ENCODE measurements at places on chromosomes 6 and 20.

GRCh38 chr20:10696650-10697049 is 22.9 kb upstream of the JAG1 start:
- no peak for DNase-seq

DNA sequence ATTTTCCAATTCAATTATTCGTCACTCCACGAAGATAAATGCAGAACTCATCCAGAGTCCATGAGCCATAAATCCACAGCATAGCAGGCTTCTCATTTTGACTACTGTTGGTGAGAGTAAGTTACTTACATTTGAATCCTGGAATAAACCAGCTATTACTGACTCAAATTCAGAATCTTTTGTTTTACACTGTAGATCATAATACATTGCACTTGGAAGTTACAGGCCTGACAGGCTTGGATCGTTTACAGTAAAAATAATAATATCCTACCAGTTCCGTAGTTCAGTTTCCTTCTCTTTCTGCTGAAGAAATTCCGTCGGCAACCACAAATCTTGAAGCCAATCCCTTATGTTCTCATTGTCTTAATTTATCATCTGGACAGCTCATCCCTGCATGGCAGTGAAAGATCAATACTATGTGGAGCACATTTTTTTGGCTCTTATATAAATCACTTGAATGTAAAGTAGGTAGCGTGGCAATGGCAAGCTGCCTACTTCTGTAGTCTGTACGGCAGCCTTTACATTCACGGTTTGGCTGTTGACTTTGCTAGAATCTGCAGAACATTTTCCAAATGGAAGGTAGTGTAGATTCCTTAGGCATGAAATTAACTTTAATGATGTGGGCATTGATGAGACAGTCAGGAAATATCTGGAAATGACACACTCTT is 142.9 kb downstream of the WDR27 start:
- DNase-seq, result peak; percentile 77

- DNase-seq, result peak; percentile 35
Measured at GRCh38 chr6:12182676-12183075, 107.5 kb upstream of the EDN1 start.

DNA sequence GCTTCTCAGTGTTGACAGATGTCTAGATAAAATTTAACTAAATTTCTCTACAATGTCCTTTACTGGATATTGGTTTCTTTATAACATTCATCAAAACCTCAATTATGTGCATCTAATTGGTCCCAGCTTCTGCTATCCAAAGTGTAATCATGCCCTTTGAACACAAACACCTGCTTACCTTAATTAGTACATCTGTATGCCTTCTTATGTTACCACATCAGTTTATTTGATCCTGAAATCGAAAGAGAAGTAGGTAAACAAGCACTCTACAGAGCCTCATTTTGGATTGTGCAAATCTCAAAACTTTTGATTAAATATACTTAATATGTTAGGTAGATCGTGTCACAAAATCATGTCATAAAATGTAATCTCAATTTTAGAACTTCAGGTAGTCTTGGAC is 36.5 kb downstream of the TAB2 start:
- DNase-seq, result no peak

DNA sequence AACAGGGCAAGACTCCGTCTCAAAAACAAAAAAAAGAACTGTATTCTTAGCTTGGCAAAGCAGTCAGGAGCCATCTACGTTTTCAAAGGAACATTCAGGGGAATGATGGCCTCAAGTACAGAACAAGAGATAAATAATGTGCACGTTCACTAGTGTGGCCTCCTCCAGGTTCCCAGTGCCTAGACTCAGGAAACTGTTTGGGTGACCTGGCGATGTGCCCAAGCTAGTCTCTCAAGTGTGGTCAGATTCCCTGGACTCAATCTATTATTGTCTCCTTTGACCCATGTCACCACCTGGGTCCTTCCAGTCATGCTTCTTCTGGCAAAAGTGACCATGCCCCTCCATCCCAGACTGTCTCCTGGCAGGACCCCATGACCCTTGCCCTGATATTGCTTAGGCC is 23.7 kb downstream of the TRAF3IP2 start:
- DNase-seq, result no peak

DNA sequence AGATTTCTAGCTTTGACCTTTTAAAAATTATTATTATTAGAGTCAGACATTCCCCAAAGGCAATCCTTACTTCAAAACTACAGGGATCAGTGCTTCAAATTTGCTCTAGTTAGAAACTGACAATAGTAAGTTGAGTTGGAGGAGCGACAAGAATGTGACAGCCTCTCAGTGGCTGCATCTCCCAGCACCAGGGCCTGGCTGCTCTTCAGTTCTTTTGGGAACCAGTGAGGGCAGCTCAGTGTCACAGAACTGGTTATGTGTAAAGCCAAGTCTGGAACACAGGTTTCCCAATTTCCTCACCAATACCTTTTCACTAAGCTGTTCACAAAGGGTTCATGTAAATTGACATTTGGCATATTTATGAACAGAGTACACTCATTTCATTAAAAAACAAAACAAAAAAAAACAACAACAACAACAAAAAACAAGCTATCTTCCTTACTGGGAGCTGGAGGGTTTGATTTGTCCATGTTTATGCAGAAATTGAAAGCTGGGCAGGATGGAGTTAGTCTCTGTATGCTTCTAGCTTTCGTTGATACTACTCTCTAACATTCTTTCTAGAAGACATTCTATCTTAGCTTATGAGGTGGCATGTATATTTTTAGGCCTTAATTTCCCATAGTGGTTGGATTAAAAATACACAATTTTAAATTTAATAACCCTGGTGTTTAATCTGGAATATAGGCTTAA is 95.0 kb downstream of the SAMD5 start:
- DNase-seq, result no peak

DNA sequence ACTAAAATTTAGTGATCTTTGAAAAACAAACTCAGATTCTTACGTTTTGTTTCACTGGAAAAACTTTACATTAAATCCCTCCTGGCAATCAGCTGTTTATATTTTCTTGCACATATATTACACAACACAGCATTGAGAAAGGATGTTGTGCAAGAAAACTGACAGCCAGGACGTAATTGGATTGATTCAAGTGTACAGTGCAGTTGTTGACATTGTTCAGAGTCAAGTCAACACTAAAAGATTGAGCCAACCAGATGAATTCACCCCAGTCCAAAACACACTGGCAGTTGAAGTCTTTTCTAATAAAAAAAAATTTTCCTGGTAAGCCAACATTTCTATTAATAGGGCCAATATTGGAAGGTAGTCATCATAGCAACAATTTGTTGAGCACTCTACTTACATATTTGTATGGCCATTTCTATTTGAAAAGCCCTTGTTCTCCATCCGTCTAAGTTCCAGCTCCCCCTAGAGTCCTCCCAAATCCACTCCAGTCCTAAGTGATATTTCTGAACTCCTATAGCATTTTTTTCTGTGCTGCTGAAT is 20.9 kb upstream of the VNN1 start:
- DNase-seq, result peak; percentile 51

DNA sequence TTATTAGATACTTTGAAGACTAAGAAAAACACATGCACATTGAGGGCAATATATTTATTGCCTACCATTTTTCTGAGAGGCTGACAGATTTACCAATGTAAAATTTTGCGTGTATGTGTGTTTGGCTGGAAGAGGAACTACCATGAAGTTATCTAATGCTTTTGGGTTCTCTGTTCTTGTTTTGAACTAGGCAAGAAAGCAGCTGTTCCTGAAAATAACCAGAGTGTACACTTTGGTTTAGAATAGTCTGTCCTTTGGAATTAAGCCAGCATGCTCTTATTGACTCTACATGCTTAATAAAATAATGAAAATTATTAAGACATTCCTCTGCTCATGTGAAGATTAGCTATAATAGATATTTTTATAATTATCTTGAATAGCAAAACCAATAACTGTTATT is 129.2 kb downstream of the MYB start:
- DNase-seq, result no peak

GRCh38 chr6:7033202-7033601 is 74.6 kb upstream of the RREB1 start:
- no peak for DNase-seq

DNA sequence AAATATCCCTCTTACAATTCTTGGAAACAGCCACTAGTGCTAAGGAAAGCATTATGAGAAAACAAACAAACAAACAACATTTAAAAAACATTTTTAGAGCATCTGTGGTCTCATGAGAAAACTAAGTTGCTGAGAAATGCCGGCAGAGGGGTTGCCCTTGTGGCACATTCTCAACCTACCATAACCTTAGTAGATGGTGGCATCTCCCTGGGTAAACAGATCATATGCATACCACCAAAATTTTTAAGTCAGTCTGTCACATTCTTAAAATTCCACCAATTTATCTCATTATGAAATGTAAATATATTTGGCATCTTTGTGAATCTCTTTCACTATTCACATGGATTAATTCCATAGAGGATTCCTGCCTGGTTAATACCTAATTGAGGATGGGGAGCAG is 575.7 kb upstream of the MARCKS start:
- peak; percentile 55 for DNase-seq

GRCh38 chr20:8074931-8075330 is 55.4 kb upstream of the TMX4 start:
- no peak for DNase-seq

- no peak for DNase-seq
Measured at GRCh38 chr6:45265246-45265645, 62.9 kb upstream of the RUNX2 start.

DNA sequence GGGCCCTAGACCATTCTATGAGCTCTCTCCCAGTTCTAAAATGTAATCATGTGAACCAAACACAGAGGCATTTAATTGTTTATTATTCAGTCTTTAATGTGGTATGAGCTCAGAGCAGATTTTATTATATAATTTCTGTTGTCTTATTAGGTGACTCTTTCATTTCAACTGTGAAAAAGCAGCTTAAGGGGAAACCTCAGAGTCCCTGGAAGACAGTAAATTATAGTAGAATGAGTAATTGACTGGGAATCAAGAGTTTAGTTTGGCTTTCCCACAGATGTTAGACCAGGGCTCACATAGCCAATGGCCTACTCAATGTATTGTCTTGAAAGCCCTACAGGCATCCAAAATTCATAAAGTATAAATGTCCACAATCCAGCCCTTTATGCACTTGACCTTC is 390.4 kb upstream of the SLC35B3 start:
- DNase-seq, result no peak

GRCh38 chr20:19620446-19620845 is 137.6 kb upstream of the RIN2 start:
- no peak for DNase-seq

- peak; percentile 6 for DNase-seq
Measured at GRCh38 chr6:149293244-149293643, 24.3 kb upstream of the TAB2 start.

DNA sequence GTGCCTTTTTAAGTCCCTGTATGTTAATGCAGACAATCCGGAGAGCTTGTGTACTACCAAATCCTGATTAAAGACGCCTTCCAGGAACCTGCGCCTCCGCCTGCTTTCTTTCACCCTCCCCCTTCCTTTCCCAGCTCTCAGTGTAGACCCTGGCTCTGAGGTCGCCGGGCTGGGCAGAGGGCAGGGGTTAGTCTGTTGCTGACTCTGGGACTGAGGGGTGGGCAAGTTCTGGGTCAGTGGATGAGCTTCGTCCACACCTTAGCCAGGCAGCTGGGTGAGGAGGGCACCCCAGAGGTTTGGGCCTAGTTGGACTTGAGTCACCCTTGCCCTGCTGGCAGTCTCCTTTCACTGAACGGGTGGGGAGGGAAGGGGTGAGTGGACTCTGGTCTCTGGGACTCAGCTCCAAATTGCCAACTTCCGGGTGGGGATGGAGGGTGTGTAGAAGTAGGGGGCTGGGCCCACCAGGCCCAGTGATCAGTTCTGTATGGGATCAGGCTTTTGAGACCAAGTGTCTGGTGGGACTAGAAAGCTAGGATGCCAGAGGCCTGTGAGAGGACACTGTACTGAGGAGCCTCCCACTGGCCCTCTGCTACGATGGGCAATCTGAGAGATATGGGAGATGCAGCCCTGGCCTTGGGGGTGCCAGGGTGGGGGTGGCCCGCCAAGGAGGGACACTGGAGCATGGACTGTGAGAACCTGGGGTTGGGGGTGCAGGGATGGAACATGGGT is 21.3 kb upstream of the SLC22A7 start:
- DNase-seq, result no peak

- DNase-seq, result no peak
Measured at GRCh38 chr6:94414041-94414440, 994.7 kb upstream of the EPHA7 start.

- no peak for DNase-seq
Measured at GRCh38 chr6:43011207-43011606, 2.5 kb downstream of the MEA1 start.

DNA sequence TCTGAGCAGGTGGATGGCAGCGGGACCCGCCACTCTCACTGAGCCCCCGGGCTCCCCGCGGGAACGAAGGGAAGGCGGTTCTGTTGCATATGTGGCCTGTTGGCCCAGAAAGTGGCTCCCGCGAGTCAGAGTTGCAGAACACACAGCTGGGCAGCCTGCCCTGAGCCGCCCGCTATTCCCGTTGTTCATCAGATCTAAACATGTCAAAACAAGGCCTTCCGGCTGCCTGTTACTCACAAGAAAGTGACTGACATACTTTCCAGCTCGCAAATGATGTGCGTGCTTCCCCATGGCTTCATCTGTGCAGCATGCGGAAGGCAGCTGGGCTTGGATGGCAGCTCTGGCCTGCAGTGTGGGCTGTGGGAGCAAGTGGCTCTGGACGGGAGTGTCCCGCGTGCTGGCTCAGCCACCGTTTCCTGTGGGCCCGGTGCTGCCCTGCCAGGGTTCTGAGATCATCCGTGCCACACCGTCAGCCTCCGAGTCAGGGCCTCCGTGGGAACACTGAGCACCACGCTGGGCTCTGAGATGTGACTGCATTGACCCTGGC is 227.3 kb downstream of the ERMARD start:
- peak; percentile 69 for DNase-seq

- DNase-seq, result peak; percentile 65
Measured at GRCh38 chr6:150395388-150396009, 26.7 kb downstream of the IYD start.

DNA sequence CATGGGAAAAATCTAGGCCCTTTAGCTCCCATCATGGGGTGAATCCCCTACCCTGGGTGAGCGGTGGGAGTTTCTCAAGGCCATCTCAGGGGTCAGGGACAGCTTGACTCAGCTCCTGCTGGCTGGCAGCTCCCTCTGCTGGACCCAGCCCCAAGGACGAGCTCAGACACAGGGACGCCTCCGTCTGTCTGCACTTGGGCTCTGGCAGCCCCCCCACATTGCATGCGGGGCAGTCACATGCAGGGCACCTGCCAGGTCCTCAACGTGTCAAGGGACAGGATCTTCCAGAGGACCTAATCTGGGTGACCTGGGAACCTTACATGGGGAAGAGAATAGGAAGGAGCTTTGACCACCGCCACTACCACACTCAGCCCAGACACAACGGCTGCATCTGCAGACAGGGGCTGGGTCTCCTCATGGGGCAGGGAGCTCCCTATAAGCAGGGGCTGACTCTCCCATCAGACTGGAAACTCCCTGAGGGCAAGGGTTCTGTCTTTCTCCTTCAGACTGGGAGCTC is 173.4 kb downstream of the MRPL14 start:
- DNase-seq, result peak; percentile 22

DNA sequence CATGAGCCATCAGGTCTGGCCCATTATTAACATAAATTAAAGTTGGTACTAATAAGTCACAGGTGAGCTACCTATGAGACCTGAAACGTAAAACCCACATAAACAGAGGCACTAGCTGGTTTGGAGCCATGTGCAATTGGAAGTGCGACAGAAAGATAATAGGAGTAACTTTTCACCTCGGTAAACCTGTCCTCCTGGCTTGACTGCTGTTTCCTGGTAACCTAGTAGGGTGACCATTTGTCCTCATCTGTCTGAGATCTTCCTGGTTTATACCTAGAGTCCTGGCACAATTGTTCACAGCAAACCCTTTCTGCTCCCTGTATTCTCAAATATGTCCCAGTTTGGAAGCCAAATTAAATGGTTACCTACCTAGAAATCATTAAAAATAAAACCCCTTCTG is 7.4 kb downstream of the TBC1D20 start:
- DNase-seq, result no peak

- DNase-seq, result no peak
Measured at GRCh38 chr20:5526516-5526915, 209.8 kb upstream of the PROKR2 start.
